ENCODE measurements at places on chromosomes 1 and 21.

- DNase-seq = no peak
These were observed 81.4 kb downstream of the NENF start for GRCh38 chr1:212514056-212514614.

DNA sequence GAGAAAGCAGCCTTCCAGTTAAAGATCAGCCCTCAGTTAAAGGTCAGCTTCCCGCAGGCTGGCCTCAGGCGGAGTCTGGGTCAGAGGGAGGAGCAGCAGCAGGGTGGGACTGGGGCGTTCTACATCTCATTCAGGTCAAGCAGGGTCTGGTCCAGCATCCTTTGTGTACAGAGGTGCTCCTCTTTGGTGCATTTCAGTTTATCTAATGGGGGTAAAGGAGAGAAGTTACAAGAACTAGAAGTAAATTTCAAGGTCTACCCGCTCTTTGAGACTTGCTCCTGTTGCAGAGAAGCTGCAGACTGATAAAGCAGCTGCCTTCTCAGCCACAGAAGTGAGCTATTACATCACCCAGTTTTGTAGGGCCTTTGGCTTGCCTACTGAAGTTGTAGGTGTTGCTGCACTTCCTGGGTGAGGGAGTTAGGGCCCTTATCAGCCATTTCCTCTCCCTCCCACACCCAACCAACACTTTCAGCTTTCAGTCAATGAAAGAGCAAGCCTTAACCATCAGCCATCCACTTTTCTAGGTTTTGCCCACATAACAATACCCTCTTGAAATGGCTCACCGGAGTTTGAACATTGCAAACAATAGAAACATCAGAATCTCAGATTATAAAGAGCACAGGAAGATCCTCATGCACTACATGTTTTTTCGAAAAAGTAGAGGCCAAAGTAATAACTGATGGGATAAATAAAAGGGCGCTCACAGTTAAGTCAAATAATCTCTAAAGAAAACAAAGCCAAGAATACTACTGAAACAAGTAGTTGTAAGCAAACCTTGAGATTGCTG is 2.8 kb upstream of the NUP210L start:
- peak; percentile 43 for DNase-seq

DNA sequence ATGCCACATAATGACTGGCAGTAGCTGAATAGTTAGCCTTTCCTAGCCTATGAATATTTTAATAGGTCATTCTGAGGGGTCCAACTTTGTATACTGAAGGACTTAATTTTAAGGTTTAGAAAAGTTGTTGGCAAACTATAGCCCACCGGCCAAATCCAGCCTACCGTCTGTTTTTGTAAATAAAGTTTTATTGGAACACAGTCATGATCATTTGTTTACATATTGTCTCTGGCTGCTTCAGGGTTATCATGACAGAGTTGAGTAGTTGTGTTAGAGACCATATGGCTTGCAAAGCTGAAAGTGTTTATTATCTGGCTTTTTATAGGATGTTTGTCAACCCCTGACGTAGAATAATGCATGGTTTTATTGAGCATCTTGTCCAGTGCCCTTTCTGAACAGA is 73.4 kb downstream of the NTMT2 start:
- DNase-seq = no peak

DNA sequence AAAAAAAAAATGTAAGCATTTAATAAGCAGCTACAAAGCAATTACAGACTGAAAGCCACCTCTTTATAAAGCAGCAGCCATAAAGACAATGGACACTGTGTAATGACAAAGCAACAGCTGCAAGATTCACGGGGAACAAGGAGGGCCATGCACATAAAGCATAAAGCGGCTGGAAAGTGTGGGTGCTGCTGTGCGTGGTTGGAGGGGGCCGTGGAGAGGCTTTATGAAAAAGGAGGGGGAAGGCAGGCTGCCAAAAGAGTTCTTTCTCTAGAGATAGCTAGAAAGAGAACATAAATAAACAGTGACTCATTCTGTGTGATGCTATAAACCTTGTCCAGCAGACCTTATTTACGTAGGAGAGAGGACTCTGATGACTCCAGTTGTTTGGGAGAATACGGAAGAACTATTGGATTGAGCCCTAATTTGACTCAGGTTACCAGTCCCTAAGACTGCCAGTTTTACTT is 49.3 kb downstream of the ADAMTS1 start:
- no peak for DNase-seq

DNA sequence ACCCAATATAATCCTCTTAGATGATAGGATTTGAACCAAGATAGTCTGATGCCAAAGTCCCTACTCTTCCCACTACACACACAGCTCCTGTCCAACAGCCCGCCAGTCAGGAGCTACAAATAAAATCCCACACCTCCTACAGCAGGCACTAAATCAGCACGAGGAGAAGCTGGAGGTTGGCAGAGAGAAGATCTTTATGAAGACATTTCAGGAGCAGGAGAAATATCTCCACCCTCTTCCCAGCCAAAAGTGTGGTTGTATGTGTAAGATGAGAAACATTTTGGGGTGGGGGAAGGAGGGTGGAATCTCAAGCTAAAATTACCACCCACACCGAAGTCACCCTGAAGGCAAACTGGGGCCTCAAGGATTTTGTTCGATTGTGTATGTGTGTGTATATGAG is 54.5 kb downstream of the PLXNA2 start:
- DNase-seq = no peak

GRCh38 chr1:61013946-61014667 is 68.3 kb upstream of the NFIA start:
- no peak for DNase-seq

- DNase-seq = no peak
These were observed 38.5 kb upstream of the PDE9A start for GRCh38 chr21:42614811-42615351.

- DNase-seq = no peak
These were observed 194.5 kb downstream of the LHX8 start for GRCh38 chr1:75328691-75329090.

DNA sequence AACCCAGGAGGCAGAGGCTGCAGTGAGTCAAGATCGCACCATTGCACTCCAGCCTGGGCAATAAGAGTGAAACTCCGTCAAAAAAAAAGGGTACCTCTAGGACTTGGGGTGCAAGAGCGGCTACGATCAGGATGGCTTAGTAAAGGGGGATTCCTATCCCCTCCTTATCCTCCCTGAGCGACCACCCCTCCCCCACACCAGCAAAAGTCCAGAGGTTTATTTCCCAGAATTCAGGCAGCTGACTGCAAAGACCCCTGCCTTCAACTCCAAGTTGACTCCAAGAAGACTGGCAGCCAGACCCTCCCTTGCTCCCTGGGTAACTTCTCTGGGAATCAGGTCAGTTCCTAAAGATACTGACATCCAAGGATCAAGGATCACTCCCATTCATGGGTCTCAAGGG is 12.4 kb upstream of the PRDM16 start:
- DNase-seq = no peak

GRCh38 chr1:197481101-197481500 is 213.0 kb downstream of the CRB1 start:
- DNase-seq = no peak

- no peak for DNase-seq
These were observed 365.7 kb upstream of the USP24 start for GRCh38 chr1:55580845-55581332.

- DNase-seq = no peak
These were observed 116.0 kb downstream of the ETS2 start for GRCh38 chr21:38921511-38922251.

DNA sequence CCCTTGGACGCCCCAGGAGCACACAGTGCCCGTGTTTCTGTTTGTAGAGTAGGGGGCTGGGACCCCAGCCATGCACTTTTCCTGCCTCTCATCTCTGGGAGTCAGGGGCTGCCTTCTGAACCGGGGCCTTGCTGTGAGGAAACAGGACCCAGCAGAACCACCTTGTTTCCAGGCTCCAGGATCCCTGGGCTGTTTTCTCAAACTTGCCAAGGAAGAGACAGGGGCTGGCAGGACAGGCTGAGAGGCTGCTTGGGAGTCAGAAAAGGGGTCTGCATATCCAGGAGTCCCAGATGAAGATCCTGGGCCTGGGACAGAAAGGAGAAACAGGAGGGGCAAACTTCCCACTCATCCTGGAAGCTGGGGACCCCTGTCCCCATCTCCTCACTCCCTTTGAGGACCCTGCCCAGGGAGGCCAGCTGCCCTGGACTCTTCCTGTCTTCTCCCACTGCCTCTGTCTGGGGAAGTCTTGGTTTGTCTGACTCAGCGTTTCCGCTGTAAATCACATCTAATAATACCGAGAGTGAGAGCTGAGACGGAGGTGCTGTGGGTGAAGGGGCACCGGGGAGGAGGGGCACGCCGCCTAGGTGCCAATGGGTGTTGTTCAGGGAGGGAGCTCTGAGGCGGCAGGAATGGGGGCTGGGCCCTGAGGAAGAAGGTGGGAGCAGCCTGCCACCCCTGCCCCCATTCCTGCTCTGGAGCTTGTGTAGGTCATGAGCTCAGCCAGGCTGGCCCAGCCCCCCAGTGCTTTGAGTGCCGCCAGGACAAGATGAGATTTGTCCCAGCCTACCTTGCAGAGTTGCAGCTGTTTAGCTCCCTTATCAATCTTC is 16.7 kb downstream of the POU3F1 start:
- no peak for DNase-seq

DNA sequence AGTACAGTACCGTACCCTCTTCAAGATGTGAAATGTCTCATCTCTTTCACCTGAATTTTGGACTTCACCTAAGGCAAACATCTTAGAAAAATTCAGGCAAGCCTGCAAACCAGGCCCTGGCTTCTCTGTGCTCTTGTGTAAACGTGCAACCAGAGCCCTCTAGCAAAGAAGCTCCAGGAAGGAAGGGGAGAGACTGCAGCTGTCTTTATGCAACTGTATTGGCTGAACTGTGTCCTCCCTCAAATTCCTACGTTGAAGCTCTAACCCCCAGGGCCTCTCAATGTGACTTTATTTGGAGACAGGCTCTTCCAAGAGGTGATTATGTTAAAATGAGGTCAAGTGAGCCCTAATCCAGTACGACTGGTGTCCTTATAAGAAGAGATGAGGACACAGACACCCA is 60.3 kb downstream of the SLC45A1 start:
- no peak for DNase-seq

DNA sequence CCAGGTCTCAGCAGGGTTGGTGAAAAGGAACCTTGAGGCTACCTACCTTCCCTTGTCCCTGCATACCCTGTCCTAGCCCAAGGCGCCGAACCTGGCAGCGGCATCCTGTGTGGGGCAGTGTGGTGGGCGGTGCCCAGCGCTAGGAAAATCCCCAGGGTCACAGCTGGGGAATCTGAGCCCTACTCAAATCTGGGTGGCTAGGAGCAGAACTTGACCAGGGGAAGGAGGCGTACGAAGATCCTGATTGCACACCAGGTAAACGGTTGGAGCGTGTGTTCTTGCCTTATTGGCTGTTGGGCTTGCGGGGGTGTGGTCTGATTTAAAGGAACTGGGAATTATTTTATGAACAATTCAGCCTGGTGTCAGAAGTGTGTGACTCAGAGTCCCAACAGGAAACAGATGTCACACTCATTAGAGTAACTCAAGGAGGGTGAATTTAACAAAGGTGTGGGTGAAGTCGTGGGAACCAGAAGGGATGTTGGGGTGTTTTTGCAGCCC is 118.6 kb downstream of the LRIG2 start:
- DNase-seq = no peak

- DNase-seq = no peak
These were observed 47.3 kb downstream of the KMO start for GRCh38 chr1:241579434-241579833.

DNA sequence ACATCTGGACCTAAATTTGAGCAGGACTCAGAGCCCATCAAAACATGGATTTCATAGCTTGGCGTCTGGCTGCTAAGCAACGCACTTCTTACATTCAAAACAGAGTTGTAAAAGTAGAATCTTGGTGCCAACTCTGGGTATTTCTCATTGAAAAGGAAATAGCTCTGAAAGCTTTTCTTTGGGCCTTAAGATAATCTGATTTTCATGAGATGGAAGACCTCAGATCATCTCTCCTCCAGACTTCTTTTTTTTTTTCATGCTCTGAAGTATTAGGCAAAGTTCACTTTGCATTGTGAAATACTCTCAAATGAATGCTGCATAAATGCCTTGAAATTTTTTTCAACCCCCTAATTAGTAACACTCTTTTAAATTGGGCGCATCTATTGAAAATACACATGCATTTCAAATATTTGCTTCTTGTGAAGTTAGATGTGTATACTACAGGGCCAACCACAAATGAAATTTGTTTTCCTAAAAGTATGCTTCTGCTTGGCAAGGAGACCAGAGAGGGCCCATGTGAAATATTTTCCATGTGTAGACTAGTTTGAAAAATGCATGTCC is 4.2 kb downstream of the ADAMTS5 start:
- no peak for DNase-seq

DNA sequence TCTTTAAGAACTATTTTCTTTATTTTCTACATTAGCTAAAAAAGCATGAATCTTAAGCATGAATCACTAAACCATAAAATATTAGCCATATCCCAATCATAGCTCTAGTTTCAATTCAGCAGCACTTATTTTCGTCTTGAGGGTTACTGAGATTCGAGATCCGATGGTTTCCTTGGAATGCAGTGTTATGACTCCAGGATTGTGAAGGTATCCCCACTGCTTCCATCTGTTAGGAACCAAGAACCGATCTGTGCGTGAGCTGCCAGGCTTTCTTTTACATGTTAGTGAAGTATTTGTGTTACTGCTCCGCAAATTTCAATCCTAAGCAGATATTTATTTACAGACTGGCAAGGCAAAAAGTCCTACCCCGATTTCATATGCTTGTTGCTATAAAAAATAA is 18.8 kb downstream of the TNFRSF9 start:
- DNase-seq = no peak

- no peak for DNase-seq
These were observed 213.7 kb downstream of the PBX1 start for GRCh38 chr1:164772635-164773034.

DNA sequence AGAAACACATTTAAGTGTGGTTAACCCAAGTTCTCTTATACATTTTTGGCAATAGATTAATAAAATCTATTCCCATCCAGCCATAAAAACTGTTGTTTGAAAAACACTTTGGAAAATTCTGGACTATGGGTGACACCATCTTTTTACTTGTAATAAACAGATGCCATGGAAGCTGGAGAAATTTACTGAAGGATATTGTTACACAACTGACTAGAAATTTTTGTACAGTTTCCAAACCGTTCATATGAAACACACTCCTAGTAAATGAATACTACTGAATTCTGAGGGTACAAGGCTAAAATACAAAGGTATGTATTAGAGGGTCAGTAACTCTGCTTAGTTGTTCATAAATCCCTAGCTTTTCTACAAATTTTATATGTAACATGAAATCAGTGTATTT is 48.7 kb downstream of the TRIM33 start:
- no peak for DNase-seq

- no peak for DNase-seq
These were observed 29.2 kb downstream of the NID1 start for GRCh38 chr1:236035681-236036101.

DNA sequence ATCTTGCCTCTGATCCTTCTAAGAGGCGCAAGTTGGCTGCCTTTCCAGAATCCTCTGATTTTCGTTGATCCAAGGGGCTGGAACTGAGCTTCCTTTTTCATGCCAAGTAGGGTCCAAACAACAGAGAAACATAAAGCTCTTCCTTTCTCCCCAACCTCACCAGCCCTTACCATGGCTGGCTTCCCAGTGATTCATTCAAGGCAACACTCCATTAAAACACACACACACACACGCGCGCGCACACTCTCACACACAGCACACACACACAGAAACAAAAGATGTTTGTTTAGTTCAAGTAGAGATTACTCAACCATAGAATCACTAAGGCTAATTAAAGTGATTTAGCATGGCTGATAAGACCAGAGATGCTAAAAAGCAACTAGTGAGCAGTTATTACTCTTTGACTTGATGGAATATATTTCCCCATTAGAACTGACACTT is 13.0 kb upstream of the GUCA2A start:
- DNase-seq = no peak

GRCh38 chr1:203026031-203026665 is at the start of gene PPFIA4:
Gene PPFIA4, plus strand, starts transcription at chr1:203026491. Its CDS starts 12,518 bp downstream, at chr1:203039009.
- peak; percentile 77 for DNase-seq

Measured in stimulated activated CD8-positive, alpha-beta memory T cell treated with anti-CD3 and anti-CD28 coated beads, Interleukin-2, amount 100 ng/mL, for 1 hour (primary cell).